CD4-positive, alpha-beta T cell treated with Interleukin-4 for 4 hours (primary cell): ENCODE measurements at places on chromosomes 2 and 18.

- DNase-seq: no peak
These were observed 162.0 kb downstream of the SLC8A1 start for GRCh38 chr2:40289771-40290404.

- DNase-seq: no peak
These were observed 812.5 kb upstream of the CHAC2 start for GRCh38 chr2:52955079-52955478.

- DNase-seq: peak; percentile 73
These were observed 38.8 kb upstream of the BMP10 start for GRCh38 chr2:68909793-68910674.

DNA sequence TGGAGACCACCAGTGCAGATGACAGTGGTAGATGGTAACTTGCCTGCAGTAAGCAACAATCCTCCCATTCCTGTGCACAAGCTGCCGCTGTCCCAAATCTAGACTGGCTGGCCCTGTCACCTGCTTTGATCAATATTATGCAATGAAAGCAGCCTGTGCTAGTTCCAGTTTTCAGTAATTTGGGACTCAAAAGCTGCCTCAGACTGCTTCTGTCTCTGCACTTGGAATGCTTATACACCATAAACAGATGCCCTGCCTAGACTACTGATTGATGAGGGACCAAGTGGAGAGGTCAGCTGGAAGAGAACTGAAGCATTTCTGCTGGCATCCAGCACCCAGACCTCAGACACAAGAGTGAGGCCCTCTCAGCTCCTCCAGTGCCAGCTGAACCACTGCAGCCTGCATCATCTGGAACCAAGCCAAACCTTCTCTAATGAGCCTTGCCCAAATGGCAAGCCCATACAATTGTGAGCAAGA, 24.9 kb downstream of the CCBE1 start:
- no peak for DNase-seq

- DNase-seq: no peak
These were observed 78.3 kb downstream of the MBP start for GRCh38 chr18:77054288-77054605.

DNA sequence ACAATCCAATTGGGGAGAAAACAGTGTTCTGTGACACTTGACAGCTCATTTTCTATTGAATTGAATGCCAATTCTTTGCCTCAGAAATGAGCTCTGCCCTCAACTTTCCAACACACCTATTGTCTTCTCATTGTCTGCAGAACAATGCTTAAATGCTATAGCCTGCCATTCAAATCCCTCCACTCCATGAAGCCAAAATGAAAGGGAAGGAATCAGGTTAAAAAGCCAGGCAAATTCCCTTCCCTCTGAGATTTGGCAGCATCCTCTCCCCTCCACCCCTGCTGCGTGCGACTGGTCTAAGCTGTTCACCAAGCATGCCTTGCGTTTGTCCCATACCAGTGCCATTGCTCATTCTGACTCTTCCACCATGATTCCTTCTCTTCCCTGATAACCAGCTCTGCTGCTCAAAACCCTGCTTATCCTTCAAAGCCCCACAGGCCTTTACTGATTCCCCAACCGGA, 32.4 kb upstream of the TMEM131 start:
- DNase-seq: no peak

GRCh38 chr18:43485545-43485963, 208.3 kb upstream of the SYT4 start:
- DNase-seq: no peak

DNA sequence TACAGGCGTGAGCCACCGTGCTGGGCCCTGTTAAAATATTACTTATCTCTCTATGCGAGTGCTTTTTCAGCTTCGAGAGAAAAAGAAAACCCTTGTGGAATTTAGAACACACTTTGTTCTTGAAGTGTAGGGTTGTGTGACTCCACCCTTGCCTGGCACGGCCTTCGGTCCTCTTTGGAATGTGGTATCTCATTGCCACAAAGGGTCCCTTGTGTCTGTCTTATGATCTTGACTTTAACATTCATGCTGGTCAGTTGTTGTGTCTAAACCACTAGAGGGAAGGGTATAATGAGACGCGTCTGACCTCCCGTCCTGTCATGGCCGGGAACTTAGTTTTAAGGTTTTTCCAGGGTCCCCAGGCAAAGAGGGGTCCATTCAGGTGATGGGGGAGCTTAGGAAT, 246.4 kb downstream of the VAPA start:
- DNase-seq: no peak

DNA sequence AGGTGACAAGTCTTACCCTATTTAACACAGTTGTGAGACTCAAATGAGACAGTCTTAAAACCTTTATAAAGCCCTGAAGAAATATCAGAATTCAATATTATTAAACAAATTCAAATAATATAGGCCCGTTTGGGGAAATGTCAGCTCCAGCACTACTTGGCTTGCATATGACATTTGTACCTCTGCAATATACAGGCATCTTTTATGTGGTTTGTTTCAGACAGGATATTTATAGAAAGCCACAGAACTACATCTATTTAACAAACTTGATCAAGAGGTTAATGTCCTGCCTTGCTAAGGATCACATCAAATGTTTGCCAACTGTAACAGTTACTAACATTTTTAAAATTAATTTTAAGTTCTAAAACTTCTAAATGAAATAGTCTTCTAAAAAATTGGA, 3.2 kb upstream of the MREG start:
- DNase-seq: peak; percentile 24

GRCh38 chr2:44952806-44953498, 11.4 kb downstream of the SIX3 start:
- no peak for DNase-seq

- DNase-seq: no peak
These were observed 14.0 kb downstream of the CXCR1 start for GRCh38 chr2:218152777-218153176.

DNA sequence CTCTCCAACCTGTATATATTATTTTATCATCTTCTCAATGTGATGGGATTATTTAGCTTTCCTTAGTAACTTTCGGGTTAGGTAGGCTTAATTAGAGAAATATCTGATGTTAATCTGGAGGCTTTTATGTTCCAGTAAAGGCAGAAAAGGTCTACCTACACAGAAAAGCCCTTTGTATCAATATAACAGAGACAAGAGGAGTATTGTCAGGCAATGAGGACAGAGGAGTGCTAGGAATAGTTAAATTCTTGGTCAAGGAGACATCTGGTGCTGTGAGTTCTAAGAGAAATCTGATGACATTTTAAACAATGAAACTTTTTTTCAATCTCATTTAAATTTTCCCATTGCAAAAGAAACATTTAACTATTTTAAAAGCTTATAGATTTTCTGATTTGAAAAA, 36.1 kb downstream of the DPP4 start:
- DNase-seq: no peak

GRCh38 chr2:98234776-98235175, 111.5 kb upstream of the CNGA3 start:
- no peak for DNase-seq

- no peak for DNase-seq
These were observed 181.5 kb downstream of the NRXN1 start for GRCh38 chr2:50850290-50850969.

DNA sequence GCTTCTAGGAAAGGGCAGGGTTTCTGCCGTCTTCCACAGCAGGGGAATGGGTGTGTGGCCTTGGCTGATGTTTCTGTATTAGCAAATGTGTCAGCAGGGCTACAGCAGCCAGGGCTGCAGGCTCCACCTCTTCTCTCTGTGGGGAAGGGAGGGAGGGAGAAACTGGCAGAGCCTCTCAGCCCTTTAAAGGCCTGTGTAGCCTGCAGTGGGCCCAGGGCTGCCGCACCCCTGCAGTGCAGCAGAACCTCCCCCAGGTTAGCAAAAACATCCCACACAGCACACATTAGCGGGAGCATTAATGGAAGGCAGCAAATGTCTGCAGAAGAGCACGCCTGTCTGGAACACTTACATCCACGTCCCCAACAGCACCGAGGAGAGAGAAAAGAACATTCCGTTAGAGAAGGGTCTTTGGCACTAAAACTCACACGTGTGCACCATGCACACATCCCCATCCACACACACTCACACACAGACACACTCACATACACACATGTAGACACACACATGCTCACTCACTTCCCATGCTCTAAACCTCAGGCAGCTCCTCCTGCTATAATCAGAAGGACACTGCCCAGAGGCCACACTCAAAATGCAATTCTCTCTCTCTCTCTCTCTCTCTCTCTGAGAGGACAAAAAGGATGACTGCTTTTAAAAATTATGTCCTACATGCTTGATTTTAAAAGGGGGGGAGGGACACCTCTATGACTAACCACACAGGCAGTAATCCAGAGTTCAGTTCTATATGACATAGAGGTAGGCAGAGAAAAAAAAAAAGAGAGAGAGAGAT, 24.1 kb downstream of the MRPL35 start:
- DNase-seq: no peak

DNA sequence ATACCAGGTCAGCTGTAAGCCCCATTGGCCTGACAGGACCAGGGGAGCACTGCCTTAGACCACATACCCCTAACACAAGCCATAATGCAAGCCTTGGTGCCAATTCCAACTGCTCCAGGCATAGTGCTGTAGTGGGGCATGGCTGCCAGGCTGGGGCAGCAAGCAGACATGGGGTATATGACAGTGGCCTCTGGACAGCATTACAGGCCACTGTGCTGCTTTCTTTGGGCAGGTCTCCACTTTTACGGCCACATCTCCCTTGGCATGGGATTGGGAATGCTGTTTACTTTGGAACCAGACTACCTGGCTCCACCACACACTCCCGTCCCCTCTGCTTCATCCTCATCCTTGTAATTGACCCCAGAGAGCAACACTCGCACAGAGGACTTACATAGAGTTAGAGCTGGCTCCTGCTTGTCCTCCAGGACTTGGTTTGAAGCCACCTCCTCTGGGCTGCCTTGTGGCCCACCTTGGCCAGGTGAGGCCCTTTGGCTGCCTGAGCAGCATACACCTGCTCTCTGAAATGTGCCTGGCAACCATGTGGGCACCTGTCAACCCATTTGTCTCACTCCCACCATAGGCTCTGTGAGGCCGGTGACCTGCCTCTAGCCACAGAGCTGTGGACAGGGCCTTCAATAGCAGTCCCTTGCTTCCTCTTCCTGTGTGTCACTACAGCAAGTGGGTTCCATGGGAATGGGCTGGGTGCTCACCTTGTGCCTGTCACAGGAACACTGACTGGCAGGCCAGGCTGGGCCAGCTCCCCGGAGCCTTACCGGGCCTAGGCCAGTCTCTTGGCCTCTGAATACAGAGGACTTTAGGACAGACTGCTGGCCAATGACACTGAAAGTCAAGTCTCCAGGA, 262.6 kb upstream of the HS6ST1 start:
- no peak for DNase-seq

- DNase-seq: no peak
These were observed 11.7 kb downstream of the CCBE1 start for GRCh38 chr18:59685501-59685900.

- DNase-seq: no peak
These were observed 2.6 kb downstream of the HOXD9 start for GRCh38 chr2:176124947-176125771.

DNA sequence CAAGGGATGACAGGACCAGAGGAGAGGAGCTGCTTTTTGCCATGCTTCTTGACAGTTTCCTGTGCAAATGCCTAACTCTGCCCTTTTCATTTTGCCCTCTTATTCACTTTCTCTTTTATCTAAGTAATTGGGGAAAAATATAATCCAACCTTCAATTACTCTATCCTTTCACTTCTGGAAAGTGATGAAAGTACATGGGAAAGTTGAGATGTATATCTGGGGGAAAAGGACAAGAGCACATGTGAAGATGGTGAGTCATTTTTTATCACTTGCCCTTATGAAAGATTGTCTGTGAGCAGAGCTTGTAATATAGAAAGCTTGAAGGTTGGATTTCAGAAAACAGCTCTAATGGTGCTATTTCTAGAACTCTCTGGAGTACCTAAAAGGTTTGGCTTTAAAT, 1070.7 kb downstream of the CNTNAP5 start:
- DNase-seq: no peak

GRCh38 chr2:79000008-79000576, 25.4 kb upstream of the REG3G start:
- no peak for DNase-seq

GRCh38 chr2:86675104-86675503, 45.0 kb upstream of the RMND5A start:
- DNase-seq: no peak

DNA sequence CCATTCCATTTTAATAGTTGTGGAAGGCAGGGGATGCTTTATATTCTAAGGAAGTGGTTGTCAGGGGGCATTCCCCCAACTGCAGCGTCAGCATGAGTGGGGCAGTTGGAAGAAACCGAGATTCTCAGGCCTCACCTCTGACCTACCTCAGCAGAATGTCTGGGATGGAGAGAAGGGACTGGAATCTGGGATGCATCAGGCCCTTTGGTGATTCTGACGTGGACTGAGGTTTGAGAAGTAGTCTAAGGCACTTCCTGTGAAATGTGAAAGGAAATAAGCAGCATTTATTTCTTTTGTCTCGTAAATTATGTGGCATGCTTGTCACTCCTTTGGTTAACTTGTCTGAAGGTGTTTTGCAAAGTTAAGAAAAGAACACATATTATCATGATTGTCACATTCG, 540.7 kb upstream of the NETO1 start:
- DNase-seq: no peak

DNA sequence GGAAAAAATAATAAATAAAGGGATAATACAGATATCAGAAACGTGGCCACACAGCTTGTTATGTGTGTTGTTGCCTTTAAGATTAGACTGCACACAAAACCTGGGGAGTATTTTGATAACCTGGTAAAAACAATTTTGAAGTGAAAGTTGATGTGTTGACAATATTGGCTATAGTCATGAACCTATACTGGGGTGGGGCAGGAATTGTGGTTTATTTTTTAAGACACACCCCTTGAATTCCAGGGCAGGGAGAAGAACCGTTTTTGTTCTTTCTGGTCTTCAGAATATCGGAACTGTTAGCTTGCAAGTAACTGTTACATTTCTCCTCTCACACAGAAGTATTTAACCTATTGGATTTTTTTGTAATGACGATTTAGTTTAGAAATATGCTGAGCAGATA, 80.4 kb downstream of the LIMS1 start:
- DNase-seq: peak; percentile 60
